ENCODE measurements at places on chromosomes 5 and 9.

- no peak for DNase-seq
Measured at GRCh38 chr9:132367613-132368313, 13.0 kb upstream of the SETX start.

DNA sequence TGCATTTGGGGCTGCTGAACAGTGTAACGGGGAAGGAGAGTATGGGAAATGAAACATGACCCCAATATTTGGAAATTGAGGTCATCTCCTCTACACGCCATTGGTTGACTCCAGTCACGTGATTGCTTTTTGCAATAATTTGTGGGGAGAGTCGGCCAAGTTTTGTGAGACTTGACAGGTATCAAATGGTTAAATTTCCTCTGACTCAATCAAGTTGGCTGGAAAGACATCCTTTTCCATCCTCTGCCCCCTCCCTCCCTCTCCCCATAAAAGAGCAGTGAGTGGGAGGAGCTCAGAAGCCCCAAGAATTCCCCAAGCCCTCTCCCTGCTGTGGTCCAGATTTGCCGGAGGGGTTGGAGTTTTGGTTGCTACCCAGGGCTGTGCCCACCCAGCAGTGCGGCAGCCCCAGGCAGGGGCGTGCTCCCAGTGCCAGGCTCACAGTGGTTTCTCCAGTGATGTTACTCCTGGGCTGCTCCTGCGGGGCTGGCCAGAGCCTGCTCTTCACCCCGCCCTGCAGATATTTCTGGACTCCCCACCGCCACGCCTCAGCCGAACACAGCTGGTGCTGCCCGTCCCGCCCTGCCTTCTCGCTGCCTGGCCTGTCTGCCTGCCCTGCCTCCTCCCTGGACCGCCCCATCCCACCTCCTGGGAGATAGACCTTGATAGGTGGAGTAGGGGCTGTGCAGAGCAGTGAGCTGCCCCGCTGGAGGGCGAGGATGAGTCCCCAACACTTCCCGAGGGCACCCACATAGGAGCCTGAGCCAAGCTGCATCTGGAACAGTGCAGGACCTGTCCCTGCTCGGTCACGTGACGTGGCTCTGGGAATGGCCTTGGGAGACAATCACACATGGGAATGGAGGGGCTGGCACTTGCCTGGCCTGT lies 3.4 kb downstream of the COL5A1 start:
- DNase-seq, result no peak

- DNase-seq, result no peak
Measured at GRCh38 chr5:126355940-126356339, 67.3 kb upstream of the GRAMD2B start.

DNA sequence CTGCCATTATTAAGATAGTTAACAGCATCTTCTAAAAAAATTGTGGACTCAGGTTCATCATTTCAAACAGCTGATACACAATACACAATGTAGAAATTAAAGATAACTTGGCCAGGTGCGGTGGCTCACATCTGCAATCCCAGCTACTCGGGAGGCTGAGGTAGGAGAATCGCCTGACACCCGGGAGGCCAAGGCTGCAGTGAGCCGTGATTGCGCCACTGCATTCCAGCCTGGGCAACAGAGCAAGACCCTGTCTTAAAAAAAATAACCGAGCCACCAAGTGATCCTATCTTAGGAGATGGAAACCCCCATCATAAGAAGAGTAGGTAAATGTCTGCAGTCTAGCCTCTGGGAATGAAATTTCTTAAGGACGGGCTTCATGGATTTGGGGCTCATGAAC lies 241.7 kb downstream of the PIK3R1 start:
- no peak for DNase-seq

DNA sequence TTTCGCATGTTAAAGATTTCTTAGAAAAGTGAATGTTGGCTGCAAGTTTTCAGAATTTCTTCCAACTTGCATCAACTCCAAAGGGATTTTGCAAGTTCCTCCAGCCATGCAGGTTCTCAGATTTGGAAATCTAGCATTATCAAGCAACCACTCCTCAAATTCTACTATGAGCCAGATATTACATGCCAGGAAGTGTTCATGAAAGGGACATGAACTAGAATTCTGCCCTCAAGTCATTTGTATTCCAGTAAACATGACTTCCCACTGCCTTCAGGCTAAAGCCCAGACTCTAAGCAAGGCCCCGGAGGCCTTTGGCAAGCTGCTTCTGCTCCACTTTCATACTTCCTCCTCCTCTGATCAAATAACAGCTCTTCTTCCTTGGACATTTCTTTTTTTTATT lies 111.3 kb upstream of the PAPPA start:
- DNase-seq, result no peak

- no peak for DNase-seq
Measured at GRCh38 chr5:169631360-169631759, 5.7 kb upstream of the DOCK2 start.

DNA sequence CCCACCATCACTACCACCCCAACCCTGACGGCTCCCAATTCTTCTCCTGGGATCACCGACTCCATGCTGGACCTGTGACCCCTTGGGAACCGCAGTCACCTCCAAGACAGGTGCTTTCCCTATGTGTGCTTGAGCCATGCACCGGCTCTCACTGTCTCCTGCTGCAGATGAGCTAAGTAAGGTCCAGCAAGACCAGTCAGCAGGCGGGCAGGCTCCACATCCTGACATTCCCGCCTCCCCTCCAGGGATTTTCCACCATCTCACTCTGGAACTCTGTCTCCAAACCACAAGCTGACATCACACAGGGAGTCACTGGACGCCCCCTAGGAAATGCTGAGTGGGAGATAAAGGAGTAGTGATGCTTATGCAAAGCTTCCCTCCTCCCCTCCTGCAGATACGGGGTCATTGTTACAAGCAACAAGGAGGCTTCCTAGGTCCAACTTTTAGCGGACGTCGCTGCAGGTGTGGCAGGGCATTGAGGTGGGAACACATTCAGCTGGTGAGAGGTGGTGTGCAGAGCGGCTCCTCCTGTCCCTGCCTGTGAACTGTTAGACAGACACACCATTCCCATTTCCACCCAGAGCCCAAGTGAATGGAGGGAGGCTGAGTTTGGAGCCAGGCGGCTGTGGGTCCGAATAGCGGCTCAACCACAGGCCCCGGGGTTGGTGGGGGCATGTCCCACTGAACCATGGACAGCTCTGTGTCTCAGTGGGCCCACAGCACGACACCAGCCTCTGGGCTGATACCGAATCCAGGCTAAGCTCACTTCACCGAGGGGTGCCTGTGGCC lies 129.2 kb upstream of the PHYKPL start:
- DNase-seq, result no peak

GRCh38 chr9:76882686-76883085 lies 23.2 kb downstream of the PRUNE2 start:
- DNase-seq, result no peak

GRCh38 chr9:87884578-87885459 lies 2.1 kb downstream of the SPATA31E1 start:
- DNase-seq, result no peak

DNA sequence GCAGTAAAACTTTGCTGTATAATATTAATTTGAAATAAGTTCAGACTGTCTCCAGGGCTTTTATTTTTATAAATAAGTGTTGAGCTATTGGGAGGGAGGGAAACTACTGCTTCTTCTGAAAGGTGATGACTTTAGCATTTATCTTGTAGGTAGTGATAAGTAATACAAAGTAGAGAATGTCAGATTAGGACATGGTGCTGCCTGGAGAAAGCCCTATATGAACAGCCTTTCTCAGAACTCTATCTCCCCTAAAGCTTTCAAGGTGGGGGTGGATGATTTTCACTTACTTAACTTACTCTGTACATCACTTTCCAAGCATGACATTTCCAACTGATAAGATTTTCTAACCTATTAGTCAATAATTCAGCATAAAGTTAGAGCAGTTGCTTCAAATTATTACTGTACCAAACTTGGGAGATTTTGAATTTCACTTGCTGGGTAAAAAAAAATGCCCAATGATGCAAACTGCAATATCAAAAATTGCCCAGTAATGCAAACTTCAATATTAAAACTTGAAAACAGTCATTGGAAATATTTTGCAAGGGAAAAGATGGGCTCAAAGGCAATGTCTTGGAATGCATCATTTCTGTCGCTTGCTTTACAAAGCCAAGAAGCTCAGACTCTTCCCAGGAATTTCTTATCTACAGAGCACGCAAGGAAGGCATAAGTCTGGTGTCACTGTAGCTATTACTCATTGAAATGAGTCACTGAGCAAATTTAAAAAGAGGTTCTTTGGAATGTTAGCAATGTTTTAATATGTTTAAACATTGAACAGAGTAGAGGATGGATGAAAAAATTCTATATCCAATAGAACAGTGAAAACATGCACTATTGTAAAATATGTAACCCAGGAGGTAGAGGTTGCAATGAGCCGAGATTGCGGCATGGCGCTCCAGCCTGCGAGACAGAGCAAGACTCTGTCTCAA lies 569.5 kb downstream of the PSAT1 start:
- no peak for DNase-seq

- DNase-seq, result no peak
Measured at GRCh38 chr5:82523633-82524032, 245.5 kb upstream of the RPS23 start.

GRCh38 chr5:40853632-40854192 lies 12.5 kb downstream of the CARD6 start:
- DNase-seq, result no peak

- DNase-seq, result no peak
Measured at GRCh38 chr5:119470105-119470763, 17.9 kb downstream of the HSD17B4 start.

DNA sequence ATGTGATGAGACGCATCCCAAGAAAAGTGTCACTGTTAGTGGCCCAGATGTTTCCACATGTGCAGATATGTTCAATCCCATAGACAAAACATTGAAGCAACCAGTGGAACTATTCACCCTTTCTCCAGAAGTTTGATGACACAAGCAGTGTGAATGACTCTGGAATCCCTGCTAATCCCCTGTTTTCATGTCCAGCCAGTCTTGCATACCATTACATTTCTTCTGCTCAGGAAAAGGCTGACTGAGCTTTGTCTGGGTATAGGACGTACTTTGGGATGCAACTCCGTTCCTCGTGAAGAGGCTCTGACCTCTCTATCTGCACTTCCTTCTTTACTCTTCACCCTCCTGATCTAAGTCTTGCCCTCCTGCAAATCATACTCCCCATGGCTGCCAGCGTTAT lies 172.4 kb downstream of the NTRK2 start:
- no peak for DNase-seq

DNA sequence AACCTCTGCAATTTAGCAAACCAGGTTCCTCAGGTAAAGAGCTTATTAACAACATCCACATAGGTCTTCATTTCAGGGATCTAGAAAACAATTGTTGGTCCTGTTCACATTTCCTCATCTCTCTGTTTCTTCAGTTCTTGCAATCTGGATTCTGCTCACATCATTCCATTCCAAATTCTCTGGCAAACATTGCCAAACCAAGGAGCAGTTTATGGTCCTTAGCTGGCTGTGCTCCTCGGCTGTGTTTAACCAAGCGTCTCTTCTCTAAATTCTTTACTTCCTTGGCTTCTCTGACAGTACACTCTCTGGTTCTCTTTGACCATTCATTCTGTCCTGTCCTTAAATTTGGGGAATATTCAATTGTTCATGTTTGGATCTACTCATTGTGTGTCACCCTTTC lies 65.8 kb upstream of the RANBP3L start:
- no peak for DNase-seq

- DNase-seq, result peak; percentile 86
Measured at GRCh38 chr5:36876299-36876964, at the start of gene NIPBL. Gene NIPBL (plus strand): TSS chr5:36876769. CDS start chr5:36953697, 76,928 bp downstream.

DNA sequence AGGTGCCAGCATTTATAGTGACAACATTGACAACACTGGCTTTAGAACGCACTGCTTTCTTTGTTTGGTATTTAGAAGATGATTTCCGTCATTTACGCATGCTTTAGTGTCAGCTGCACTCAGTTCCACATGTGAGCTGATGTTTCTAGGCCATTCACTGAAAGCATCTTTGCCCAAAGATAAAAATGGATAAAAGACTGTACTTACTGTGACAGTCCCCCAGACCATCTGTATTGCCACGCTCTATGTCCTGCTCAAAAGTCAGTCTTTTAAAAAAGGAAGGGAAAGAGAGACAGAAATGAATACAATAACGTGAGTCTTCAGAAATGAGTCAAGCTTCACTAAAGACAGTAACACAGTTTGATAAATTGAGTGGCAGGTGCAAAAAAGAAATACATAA lies 99.3 kb downstream of the SEMA6A start:
- DNase-seq, result no peak

DNA sequence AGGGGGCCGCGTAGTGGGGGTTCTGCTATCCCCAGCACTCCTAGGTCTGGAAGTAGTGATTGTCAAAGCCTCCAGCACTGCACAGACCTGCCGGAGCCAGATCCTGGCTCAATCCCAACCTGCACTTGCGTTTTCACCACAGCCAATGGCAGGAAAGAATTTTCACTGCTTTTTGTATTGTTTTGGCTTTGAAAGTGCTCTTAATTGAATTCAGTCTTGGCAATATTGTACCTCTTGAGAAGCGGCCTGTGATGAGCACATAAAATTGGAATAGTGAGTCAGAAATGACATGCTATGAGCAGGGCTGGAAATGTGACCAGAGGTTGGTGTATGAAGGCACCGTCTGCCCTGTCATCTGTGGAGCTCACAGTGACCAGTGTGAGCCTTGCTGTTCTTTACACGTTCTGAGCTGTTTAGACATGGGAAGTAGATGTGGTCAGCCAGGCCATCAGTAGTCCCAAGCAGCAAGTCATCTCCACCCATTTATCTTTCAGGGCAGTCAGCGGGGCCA lies 41.5 kb downstream of the SECISBP2 start:
- no peak for DNase-seq

DNA sequence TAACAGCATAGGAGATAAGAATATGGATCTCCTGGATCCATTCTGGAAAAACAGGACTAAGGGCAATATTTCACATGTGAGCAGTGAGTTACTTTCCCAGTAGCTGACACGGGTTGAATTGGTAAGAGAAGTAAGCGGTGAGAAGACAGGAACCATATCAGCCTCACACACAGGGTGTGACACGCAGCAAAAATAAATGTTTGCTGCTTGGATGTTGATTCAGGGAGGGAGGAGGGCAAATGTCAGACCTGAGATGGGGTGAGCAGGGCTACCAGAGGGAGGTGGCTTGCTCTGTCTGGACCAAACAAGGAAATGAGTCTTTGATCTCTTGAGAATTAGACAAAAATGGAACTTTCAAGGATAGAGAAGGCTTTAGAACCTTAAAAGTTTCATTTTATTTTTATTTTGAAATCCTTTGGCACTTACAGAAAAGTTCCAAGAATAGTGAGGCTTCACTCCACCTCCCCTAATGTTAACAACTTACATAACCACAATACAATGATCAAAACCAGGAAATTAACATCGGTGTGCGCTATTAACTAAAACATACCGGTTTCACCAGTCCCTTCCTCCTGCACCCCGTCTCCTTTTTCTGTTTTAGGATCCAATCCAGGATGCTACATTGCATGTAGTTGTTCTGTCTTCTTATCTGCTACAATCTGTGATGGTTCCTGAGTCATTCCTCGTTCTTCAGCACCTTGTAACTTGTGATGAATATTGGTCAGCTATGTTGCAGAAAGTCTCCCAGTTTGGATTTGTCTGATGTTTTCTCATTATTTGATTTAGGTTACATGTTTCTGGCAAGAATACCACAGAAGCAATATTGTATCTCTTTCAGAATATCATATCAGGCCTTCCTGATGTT lies 20.5 kb upstream of the ARHGEF28 start:
- DNase-seq, result no peak

Data from stimulated activated CD4-positive, alpha-beta T cell treated with anti-CD3 and anti-CD28 coated beads, Interleukin-2, amount 100 ng/mL, for 24 hours (primary cell).